ENCODE measurements at places on chromosomes 3 and 15.

GRCh38 chr15:53034767-53035245 lies 244.7 kb upstream of the ONECUT1 start:
- DNase-seq = no peak

GRCh38 chr3:156368189-156368588 lies 186.7 kb downstream of the SSR3 start:
- DNase-seq = no peak

- DNase-seq = no peak
Measured at GRCh38 chr3:172329070-172329469, 119.2 kb downstream of the GHSR start.

DNA sequence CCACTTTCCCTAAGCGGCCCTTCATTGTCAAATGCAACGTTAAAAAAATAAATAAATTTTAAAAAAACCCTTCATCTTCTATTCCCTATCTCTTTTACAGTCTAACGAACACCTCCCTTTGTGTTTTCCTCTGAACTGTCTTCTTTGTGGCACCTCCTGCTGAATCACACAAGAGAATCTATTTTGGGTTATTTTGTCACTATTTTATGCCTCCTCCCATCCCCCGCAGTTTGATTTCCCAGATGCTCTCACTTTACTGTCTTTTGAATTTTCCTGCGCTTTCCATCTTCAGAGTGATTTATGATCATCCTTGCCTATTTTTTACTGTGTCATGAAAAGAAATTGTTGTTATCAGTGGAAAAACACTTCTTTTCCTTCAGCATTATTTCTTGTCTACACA lies 32.5 kb downstream of the RYR3 start:
- no peak for DNase-seq

- peak; percentile 70 for DNase-seq
Measured at GRCh38 chr15:39591141-39591895, 10.4 kb downstream of the THBS1 start.

DNA sequence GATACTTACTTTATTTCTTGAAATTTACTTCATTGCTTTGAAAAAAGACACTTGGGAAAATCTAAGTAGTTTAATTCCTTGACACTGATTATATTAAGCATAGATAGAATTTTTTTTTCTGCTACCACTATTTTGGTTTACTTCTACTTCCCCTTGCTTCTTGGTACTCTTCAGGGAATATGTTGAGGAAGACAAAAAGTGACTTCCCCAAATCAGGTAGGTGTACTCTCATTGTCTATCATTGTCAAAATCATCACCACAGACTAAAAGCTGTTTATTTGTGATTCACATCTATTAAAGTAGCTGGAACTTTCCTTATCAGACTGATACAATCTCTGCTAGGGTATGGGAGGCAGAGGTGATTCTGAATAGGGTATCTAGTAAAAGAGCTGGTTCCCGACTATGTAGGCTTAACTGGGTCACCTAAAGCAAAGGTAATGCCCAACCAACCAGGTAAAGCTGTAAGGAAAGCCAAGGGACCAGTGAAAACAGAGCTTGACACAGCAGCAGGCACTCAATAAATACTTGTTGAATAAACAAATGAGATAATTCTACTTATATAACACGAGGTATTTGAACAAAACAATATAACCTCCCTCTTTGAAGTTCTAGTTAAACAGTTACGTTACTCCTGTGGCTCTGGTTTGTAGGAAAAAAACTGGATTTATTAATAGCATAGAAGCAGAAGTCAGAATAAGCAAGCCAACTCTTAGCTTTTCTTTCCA lies 346.9 kb downstream of the PLCL2 start:
- DNase-seq = no peak

- DNase-seq = no peak
Measured at GRCh38 chr3:128813097-128813496, 66.3 kb upstream of the ACAD9 start.

GRCh38 chr15:49645941-49646340 lies 25.1 kb downstream of the DTWD1 start:
- DNase-seq = peak; percentile 85

DNA sequence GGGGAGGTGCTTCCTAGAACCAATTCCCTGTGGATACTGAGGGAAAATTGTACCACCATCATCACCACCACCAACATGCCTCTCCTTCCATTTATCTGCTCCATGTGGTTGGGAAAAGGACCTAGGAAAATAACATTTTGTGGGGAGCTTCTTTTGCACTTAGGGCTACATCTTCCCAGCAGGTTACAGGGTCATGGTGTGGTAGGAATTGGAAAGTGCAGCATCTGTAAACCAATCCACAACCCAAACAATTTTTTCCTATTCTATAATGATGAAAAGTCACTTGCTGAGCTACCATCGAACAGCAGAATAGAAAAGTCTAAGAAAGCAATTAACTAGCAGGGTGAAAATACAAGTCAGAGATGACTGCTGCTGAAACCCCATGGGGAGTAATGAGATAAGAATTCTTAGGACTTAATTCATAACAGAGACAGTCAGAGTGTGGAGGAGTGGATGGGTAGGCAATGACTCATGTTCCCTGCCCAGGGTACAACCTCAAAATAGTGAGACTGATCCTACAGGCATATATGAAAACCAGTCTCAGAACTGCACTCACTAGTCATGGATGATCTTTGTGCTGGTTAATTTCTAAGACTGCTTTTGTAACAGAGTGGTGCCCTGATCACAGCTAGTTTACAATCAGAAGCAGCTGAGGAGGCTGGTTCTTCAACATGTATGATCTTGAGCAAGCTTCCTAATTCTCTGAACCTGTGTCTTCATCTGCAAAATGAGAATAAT lies 38.1 kb upstream of the LEKR1 start:
- DNase-seq = peak; percentile 97

GRCh38 chr3:108669208-108669607 lies 79.7 kb downstream of the DZIP3 start:
- no peak for DNase-seq

DNA sequence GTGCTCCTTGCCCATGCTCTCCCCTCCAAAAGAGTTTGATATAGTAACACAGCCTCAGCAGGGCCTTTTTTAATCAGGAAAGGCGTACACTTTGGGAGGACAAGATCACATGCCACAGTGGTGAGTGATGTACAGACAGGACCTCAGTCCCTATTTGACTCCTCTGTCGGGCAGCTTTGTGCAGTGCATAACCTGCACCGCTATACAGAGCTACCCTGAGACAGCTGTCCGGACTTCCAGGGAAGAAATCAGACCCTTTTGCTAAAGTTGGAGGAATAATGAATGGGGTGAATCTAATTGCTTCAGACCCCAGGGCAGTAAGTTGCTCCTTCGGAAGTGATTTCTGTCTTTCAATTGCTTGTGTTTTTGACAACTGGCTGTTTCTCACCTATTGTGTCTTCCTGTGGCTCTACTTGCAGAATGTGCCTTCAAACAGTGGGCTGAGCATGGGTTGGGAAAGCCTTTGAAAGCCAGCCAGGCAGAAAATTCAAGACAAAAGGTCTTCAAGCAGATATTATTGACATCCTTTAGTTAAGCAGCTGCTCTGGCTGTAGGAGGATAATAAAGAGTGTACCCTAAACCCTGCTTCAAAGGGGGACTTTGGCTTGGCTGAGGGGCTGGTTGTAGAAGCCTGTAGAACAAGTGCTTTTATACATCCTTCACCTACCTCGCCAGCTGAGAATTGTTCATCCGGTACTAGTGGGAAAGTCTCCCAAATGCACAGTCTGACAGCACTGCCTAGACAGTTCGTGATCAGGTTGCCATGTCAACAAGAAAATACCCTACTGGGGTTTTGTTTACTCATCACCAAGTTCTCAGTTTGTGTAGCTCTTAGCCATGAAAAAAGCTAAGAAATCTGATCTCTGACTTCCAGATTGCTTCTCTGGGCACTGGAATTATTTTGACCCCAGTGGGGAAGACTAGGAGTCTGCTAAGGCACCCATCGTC lies 35.1 kb downstream of the SNTN start:
- DNase-seq = no peak

GRCh38 chr15:50186752-50187151 lies 4.8 kb downstream of the SLC27A2 start:
- DNase-seq = no peak

- DNase-seq = peak; percentile 60
Measured at GRCh38 chr3:66675366-66675765, 174.5 kb upstream of the LRIG1 start.

GRCh38 chr3:139006051-139006716 lies at the start of gene PRR23A:
PRR23A (minus strand) TSS chr3:139006268; CDS start chr3:139006268, 0 bp downstream.
- no peak for DNase-seq

GRCh38 chr15:51234176-51234927 lies 104.0 kb downstream of the CYP19A1 start:
- no peak for DNase-seq

GRCh38 chr15:101018016-101018415 lies 98.9 kb downstream of the LRRK1 start:
- DNase-seq = no peak
